ENCODE measurements at places on chromosomes 7 and 10.

- DNase-seq: no peak
Observed at GRCh38 chr7:101557978-101558741, 70.9 kb downstream of the MYL10 start.

GRCh38 chr10:88057720-88058119 is 194.3 kb downstream of the PTEN start:
- DNase-seq: no peak

DNA sequence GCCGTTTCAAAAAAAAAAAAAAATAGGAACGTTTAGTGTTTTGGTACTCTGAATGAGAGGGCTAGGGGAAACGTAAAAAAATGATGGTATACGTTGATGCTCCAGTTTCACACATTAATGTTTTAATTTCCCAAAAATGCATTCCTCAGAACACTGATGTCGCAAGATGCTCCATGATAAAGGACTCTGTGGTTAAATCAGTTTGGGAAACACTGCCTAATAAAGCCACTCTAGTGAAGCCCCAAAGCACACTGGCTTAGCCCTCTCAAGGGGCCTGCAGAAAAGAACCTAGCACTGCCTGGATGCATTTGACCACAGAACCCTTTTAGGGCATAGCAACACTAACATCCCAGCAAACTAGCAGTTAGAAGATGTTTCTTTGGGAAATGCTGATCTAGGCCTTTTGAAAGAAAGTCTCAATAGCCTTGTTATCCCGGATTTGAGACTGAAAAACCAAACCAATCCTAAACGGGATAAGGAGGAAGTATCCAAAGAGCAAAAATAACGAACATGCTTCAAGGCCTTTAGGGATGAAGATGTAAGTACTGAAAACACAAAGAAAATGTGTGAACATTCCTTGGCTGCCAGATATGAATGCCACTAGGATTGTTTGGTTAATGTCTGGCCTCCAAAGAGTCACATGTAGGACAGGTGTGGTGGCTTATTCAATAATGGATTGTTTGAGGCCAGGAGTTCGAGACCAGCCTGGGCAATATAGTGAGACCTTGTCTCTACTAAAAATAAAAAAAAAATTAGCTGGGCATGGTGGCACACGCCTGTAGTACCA is 11.0 kb downstream of the DLG5 start:
- DNase-seq: no peak

GRCh38 chr7:1455241-1455939 is 3.9 kb downstream of the MICALL2 start:
- DNase-seq: no peak

DNA sequence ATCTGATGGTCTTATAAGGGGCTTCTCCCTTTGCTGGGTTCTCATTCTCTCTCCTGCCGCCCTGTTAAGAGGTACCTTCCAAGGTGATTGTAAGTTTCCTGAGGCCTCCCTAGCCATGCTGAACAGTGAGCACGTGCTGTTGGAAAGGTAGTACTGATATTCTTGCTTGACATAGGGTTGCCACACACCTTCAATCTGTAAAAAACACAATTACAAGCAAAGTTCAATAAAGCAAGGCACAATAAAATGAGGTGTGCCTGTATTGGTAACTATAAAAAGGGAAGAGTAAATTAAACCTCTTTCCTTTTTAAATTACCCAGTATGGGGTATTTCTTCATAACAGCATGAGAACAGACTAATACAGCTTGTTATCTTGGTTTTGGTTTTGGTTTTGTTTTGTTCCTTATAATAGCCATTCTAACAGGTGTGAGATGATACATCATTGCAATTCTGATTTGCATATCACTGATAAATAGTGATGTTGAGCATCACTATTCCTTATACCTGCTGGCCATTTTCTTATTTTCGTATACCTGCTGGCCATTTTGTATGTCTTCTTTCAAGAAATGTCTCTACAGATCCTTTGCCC is 164.9 kb upstream of the TRIM24 start:
- DNase-seq: no peak

DNA sequence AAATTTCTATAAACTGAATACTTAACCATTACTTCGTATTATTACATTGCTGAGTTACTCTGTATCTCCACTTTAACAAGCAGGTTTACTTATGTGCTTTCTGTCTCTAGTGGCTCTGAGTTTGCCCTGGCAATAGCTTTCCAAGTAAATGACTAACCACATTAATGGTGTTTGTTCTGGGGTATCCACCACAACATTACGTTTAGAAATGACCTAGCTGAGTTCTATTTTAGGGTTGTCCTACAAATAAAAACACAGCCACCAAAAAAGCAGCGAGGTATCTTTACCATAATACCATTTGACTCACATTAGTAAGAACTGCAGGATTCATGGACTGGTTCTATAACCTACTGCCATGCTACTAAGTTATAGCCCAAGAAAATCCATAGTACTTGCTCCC is 83.1 kb downstream of the HIBADH start:
- no peak for DNase-seq

GRCh38 chr7:91875851-91876250 is 4.7 kb downstream of the MTERF1 start:
- DNase-seq: no peak

DNA sequence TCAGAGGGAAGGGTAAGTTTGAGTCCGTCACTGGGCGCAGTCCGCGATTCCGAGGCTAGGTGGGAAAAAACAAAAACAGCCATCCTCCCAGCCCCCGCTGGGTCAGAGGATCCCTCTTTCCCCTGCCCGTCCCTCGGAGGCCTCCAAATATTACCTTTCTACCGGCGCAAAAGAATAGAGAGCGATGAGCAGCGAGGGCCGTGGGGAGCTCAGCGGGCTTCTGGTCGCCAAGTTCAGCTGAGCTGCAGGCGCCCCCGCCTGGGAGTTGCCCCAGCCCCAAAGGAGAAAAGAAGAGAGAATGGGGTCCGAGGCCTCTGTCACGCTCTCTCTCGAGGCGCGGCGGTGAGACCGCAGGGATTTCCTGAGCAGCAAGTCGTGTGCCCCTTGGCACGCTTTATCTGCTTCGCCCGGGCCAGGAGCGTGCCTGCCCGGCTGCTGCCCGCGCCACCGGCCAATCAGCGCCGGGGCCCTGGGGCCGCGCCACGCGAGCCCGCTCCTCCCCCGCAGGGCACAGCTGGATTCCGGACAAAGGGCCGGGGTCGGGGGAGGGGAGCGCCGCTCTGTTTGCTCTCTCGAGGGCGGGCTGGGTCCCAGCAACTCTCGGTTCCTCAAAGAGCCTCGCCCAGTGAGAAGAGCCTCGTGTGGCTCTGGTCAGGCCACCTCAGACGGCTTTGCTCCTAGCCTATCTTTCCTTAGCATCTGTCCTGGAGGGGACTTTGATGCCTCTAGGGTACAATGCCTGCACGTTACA is at the start of gene NEUROG3:
Gene NEUROG3, minus strand, starts transcription at position 367 of the 751 bp plus-strand sequence. CDS start 379 bp downstream, outside the sequence.
- no peak for DNase-seq

DNA sequence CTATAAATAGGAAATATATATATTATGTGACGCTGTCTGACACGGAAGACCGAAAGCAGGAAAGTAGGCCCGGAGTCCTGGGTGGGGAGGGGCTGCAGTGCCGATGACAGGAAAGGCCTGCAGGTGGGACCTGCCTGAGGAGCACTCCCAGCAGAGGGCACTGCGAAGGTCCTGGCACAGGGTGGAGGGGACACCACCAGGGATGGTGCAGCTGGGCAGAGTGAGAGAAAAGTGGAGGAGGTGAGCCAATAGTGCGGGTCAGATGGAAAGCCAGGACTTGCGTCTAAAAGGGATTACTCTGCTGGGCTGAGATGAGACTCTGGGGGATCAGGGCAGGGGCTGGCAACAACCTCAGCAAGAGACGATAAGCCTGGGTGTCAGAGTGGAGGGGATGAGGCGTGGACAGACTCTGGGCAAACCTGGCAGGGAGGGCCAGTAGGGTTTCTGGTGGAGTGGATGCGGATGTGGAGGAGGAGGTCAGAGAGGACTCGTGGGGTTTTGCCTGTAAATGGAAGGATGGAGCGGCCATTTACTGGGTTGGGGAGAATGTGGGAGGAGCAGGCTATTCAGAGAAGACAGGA is 118.2 kb upstream of the ZNF746 start:
- DNase-seq: no peak

DNA sequence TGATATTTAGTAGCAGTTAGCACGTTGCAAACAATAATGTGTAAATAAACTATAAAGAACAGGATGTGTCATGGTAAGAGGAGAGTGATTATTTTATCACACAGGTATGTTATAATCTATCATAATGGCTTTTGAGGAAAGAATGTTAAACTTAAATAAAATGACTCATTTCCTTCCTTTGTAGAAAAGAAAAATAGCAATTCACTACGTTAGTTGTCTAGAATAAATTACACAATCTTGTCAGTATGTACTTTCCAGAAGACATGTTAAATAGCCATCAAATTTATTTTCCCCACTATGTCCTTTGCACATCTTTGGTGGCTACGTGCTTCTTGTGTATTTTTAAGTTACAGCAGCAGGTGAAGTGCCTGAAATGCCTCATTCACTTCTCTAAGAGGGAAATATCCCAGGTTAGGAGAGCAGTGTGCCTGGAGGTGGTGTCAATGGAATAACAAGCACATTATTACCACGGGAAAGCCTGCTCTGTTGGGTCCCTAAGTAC is 133.8 kb downstream of the SEMA3A start:
- DNase-seq: no peak

DNA sequence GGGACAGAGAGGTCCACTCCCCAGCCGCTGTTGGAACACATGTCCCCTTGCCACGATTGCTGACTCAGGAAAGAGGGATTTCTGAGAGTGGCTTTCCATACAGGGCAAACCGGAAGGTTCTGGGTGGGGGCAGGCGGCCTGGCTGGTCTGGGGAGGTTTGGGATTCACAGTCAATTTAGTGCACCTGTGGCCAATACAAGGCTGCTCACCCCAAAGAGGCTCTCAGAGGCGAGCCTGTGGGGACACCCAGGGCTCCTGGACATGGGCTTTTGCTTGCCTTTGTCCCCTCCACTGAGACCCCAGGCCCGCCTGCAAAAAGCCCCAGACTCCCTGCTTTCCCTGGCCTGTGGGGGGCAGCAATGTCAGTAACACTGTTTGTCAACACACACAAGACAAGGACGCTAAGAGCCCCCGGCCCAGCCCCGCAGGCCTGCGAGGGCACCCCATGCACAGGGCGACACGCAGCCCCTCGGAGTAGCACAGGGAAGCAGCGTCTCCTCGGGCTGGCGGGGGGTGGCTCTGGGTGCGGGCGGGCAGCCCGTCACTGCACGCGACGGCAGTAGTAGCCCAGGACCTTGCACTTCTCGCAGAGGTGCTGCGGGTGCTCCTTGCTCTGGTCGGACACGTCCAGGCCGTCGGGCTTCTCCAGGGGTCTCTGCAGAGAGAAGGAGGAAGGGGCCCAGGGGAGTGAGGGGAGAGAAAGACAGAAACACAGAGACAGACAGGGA is 38.7 kb downstream of the PPIF start:
- no peak for DNase-seq

GRCh38 chr7:44061645-44062179 is 3.7 kb downstream of the PGAM2 start:
- DNase-seq: no peak

GRCh38 chr7:127892488-127893314 is 138.5 kb downstream of the LRRC4 start:
- DNase-seq: no peak
